ENCODE measurements at places on chromosomes 12 and 14.

GRCh38 chr12:1529228-1529861, 65.0 kb downstream of the FBXL14 start:
- no peaks in the 10 kb centered on the region for H3K27me3 ChIP-seq
- H3K36me3 ChIP-seq = no peaks in the 10 kb centered on the region
- peak overlapping the region; percentile 78 for H3K4me3 ChIP-seq
- DNase-seq = no peak
- no peaks in the 10 kb centered on the region for H3K4me1 ChIP-seq

- H3K36me3 ChIP-seq = no peaks in the 10 kb centered on the region
- no peaks in the 10 kb centered on the region for H3K27me3 ChIP-seq
- no peak overlapping the region for H3K27ac ChIP-seq
Measured at GRCh38 chr12:31558521-31558920, 32.4 kb downstream of the DENND5B start.

DNA sequence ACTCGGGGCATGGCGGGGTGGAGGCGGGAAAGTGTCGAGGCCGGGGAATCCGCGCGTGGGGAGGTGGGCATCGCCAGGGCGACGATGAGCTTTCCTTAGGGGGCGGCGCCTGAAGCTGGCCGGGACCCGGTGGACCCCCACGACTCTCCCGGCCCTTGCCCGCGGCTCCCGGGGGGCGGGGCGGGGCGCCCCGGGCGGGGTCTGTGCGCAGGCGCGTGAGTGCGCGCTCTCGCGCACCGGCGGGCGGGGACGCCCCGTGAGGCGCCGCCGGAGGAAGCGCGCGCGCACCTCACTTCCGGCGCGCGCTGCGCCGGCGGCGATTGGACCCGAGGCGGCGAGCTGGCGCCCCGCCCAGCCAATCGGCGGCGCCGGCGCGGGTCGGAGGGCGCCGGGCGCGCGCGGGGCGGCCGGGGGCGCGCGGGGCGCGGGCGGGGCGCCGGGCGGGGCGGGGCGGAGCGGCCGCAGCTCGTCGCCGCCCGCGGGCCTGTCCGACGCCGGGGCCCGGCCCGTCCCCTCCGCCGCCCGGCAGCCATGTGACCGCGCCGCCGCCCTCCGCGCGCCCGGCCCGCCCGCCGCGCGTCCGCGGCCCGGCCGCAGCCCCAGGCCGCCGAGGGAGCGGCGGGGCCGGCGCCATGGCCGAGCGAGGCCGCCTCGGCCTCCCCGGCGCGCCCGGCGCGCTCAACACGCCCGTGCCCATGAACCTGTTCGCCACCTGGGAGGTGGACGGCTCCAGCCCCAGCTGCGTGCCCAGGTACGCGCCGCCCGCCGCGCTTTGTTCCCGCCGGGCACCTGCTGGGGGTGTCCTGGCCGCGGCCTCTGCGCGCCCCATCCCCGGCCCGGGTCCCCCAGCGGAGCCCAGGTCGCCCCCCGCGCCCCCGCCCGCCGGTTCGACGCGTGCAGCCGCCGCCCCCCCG, at the start of gene PACS2:
Gene PACS2 (plus strand): TSS at position 462 of the 914 bp plus-strand sequence. CDS start 171 bp downstream, at position 633.
- H3K4me1 ChIP-seq = peaks cover 7% of the 10 kb centered on the region
- peak within 1 kb of the TSS; percentile 87 for H3K4me3 ChIP-seq

DNA sequence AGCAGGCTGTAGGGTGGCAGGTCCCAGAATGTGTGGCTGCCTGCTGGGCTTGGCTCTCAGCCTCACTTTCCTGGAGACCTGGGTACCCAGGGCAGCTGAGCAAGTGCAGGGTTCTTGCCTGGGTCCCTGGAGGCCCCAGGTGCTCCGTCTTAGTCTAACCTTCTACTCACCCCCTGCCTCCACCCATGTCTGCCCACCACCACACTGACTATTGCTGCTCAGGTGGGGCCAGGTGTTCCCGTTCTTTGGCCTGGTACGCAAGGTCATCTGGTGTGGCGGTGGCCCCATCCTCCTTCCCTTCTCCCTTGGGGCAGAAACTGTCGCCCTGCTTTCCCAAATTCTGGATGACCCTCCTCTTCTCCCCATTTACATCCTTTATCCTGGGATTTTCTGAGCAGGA, 319.9 kb downstream of the TMEM121 start:
- H3K27ac ChIP-seq = no peak overlapping the region
- no peak for DNase-seq
- H3K4me3 ChIP-seq = no peak overlapping the region

DNA sequence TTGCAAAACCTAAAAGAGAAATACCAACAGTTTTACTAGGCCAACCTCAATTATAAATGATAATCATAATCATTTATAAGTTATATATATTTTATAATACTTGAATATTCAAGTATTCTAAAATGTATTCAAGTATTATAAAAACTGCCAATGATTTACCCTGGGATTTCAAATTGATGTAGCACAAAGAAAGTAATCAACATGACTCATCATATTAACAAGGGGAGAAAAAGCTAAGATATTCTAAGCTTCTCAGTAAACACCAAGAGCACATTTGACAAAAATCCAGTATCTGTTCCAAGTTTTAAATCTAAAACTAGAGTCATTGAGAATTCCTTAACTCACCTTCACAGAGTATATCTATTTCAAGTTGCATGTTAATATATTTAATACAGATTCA, 56.1 kb downstream of the CAPZA3 start:
- no peaks in the 10 kb centered on the region for H3K4me1 ChIP-seq
- H3K27ac ChIP-seq = no peak overlapping the region
- no peak overlapping the region for H3K4me3 ChIP-seq
- no peaks in the 10 kb centered on the region for H3K36me3 ChIP-seq

DNA sequence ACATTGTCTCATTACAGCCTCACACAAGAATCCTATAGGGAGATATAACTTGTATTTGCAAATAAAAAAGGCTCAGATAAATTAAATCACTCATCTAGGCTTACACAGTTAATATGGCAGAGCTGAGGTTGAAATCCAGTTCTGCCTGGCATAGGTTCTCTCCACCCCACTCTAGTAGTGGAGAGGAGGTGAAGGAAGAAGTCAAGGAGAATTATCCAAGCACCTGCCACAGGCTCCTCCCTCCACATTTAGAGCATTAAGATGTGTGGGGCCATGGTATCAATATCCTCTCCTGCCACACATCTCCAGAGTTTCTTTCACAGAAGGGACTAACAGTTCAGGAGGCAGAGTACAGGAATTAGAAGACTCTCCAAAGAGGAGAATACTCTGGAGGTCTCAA, 22.5 kb upstream of the STAC3 start:
- H3K4me1 ChIP-seq = peaks cover 3% of the 10 kb centered on the region
- H3K27me3 ChIP-seq = no peaks in the 10 kb centered on the region
- no peak overlapping the region for H3K27ac ChIP-seq
- DNase-seq = no peak
- peaks cover 3% of the 10 kb centered on the region for H3K36me3 ChIP-seq

- H3K27me3 ChIP-seq = no peaks in the 10 kb centered on the region
- no peak for DNase-seq
- no peaks in the 10 kb centered on the region for H3K36me3 ChIP-seq
- H3K27ac ChIP-seq = no peak overlapping the region
- no peaks in the 10 kb centered on the region for H3K4me1 ChIP-seq
Measured at GRCh38 chr14:90495357-90496276, 98.8 kb downstream of the CALM1 start.

GRCh38 chr14:63192085-63192484, 12.2 kb upstream of the RHOJ start:
- H3K27me3 ChIP-seq = no peaks in the 10 kb centered on the region
- no peaks in the 10 kb centered on the region for H3K4me1 ChIP-seq
- H3K4me3 ChIP-seq = no peak overlapping the region
- no peak overlapping the region for H3K27ac ChIP-seq
- peak; percentile 21 for DNase-seq
- no peaks in the 10 kb centered on the region for H3K36me3 ChIP-seq

GRCh38 chr12:44885902-44886301, 9.8 kb upstream of the NELL2 start:
- H3K4me3 ChIP-seq = no peak overlapping the region
- no peaks in the 10 kb centered on the region for H3K36me3 ChIP-seq
- H3K27me3 ChIP-seq = no peaks in the 10 kb centered on the region
- no peaks in the 10 kb centered on the region for H3K4me1 ChIP-seq
- no peak overlapping the region for H3K27ac ChIP-seq
- no peak for DNase-seq

GRCh38 chr14:105888784-105889665, 362.6 kb downstream of the TMEM121 start:
- H3K27ac ChIP-seq = no peak overlapping the region
- H3K4me1 ChIP-seq = no peaks in the 10 kb centered on the region
- H3K27me3 ChIP-seq = no peaks in the 10 kb centered on the region
- no peak overlapping the region for H3K4me3 ChIP-seq

DNA sequence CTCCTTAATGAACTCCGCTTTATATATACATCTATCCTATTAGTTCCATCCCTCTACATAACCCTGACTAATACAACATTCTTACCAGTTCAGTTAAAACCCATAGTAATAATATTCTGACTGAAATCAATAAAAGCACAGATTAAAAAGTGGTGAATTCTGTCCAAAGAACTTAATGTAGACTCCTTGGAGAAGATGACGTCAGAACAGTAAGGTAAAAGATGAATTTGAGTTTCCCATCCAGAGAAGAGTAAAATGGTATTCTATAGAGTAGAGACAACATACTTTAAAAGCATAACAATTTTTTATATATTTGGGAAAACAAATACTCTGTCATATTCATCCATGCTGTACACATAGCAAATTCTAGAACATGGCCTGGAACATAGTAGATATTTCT, 418.0 kb upstream of the SYT1 start:
- no peak for DNase-seq
- no peaks in the 10 kb centered on the region for H3K27me3 ChIP-seq
- no peak overlapping the region for H3K27ac ChIP-seq
- H3K4me3 ChIP-seq = no peak overlapping the region
- H3K4me1 ChIP-seq = no peaks in the 10 kb centered on the region
- no peaks in the 10 kb centered on the region for H3K36me3 ChIP-seq

GRCh38 chr12:75837700-75838099, 193.9 kb downstream of the PHLDA1 start:
- no peak overlapping the region for H3K27ac ChIP-seq
- H3K4me1 ChIP-seq = no peaks in the 10 kb centered on the region
- no peak for DNase-seq
- no peak overlapping the region for H3K4me3 ChIP-seq
- no peaks in the 10 kb centered on the region for H3K36me3 ChIP-seq
- no peaks in the 10 kb centered on the region for H3K27me3 ChIP-seq

DNA sequence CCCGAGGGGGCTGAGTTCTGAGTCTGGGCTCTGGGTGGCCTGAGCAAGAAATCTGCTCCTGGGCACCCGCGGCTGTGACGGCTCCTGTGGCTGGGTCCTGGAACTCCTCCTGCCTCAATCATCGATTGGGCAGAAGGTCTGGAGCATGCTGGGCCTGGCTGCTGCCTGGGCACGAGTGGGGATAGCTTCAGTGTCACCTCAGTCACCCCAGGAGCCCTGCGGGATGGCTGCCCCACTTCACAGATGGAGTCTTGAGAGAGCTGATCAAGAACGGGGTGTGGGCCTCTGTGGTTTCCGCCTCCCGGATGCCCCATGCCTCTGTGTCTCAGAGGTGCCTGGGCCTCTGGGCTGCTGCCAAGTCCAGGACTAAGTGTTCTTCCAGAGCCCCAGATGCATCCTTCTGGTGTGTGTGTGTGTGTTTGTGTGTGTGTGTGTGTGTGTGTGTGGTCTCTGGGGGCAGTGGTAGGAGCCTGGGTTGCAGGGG, 185.6 kb upstream of the C14orf180 start:
- peaks cover 6% of the 10 kb centered on the region for H3K27me3 ChIP-seq
- no peak overlapping the region for H3K4me3 ChIP-seq
- H3K36me3 ChIP-seq = no peaks in the 10 kb centered on the region

DNA sequence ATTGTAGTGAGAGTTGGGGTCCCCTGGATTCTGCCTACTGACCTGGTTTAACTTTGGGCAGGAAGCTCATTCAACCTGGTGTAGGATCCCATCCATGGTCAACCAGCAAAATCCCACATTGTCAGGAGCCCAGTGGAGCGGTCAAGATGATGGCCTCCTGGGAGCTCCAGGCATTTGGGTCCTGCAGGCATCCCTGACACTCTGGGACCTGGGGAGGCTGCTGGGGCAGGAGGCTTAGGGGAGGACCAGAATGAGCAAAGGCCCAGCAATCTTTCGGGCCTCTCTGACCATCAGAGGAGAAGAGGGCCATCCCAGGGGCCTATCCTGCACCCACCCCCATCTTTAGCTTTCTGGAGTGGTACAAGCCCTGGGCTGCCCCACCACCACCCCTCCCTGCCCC, 104.0 kb downstream of the PRMT8 start:
- no peak for DNase-seq
- H3K4me3 ChIP-seq = no peak overlapping the region

- H3K4me3 ChIP-seq = no peak overlapping the region
- peak overlapping the region; percentile 76 for H3K27ac ChIP-seq
- peak; percentile 86 for DNase-seq
- H3K4me1 ChIP-seq = peaks cover 22% of the 10 kb centered on the region
- no peaks in the 10 kb centered on the region for H3K36me3 ChIP-seq
Measured at GRCh38 chr12:124683152-124684124, 116.0 kb upstream of the NCOR2 start.

GRCh38 chr12:7091660-7092228, 501 bp downstream of the C1R start:
- H3K36me3 ChIP-seq = no peaks in the 10 kb centered on the region
- H3K27ac ChIP-seq = peak overlapping the region; percentile 66
- no peak for DNase-seq
- no peaks in the 10 kb centered on the region for H3K4me1 ChIP-seq
- peak overlapping the region; percentile 32 for H3K4me3 ChIP-seq

- DNase-seq = peak; percentile 31
- no peak overlapping the region for H3K4me3 ChIP-seq
- H3K4me1 ChIP-seq = no peaks in the 10 kb centered on the region
- H3K27ac ChIP-seq = no peak overlapping the region
- H3K36me3 ChIP-seq = no peaks in the 10 kb centered on the region
Measured at GRCh38 chr12:106226884-106227640, 20.8 kb downstream of the CKAP4 start.

- no peaks in the 10 kb centered on the region for H3K27me3 ChIP-seq
- H3K36me3 ChIP-seq = no peaks in the 10 kb centered on the region
- no peaks in the 10 kb centered on the region for H3K4me1 ChIP-seq
- no peak overlapping the region for H3K27ac ChIP-seq
- H3K4me3 ChIP-seq = no peak overlapping the region
- DNase-seq = no peak
Measured at GRCh38 chr12:115847398-115847797, 430.1 kb downstream of the MED13L start.

- no peak overlapping the region for H3K27ac ChIP-seq
- H3K36me3 ChIP-seq = no peaks in the 10 kb centered on the region
- H3K4me3 ChIP-seq = no peak overlapping the region
- H3K27me3 ChIP-seq = peaks cover 5% of the 10 kb centered on the region
- peak; percentile 67 for DNase-seq
Measured at GRCh38 chr12:130335517-130336392, 1.9 kb upstream of the PIWIL1 start.

DNA sequence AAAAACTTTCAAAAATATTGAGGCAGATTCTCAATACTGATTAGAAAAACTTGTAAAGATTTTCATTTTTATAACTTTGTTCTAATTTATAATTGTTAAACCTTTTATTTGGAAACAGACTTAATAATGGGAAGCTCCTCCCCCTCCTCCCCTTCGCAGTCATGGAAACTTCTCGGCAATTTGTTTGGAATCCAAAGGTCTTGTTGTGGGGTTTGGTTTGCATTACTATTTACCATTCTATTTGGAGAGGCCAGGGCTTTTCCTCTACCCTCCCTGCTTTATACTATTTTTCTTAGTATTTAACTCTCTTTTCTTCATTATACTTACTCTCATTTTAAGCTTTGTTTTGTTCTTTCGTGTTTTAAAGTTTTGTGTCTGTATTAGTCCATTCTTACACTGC, 6.0 kb downstream of the SLC39A9 start:
- no peaks in the 10 kb centered on the region for H3K36me3 ChIP-seq
- no peak overlapping the region for H3K4me3 ChIP-seq
- H3K4me1 ChIP-seq = no peaks in the 10 kb centered on the region
- DNase-seq = no peak
- H3K27ac ChIP-seq = no peak overlapping the region
- H3K27me3 ChIP-seq = no peaks in the 10 kb centered on the region

Measured in prostate gland (tissue), 2 donors.